ENCODE measurements at places on chromosomes 5 and 9. TPM values are rescaled to one million over a fixed set of nuclear protein-coding genes. Genes with fewer than 3 reads are reported as not detected.

DNA sequence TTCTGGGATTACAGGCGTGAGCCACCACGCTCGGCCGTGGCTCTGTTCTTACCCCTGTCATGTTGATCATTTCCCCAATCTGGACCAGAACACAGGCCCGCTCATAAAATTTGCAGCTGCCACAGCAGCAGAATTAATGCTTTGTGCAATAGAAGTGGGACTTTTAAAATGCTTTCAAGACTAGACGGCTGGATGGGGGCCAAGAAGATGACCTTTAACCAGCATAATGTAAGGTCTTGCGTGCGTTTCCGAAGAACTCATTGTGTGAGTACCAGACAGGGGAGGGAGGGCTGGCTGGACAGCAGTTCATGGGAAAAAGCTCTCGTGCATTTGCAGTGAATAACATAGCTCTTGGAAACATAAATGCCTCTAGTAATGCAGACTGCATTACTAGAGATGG is 3.5 kb upstream of the WDR38 start:
- no peak for DNase-seq

- no peak for DNase-seq
Measured at GRCh38 chr9:12997009-12997408, 222.2 kb downstream of the LURAP1L start.

GRCh38 chr9:129968690-129969485 is 74.1 kb downstream of the FNBP1 start:
- no peak for DNase-seq

SPINK5 gene
- total RNA-seq, result 2.0 TPM

RPP25L gene
- 25.6 TPM for total RNA-seq
